ENCODE measurements at places on chromosomes 2 and 18.

GRCh38 chr2:11387843-11388242 lies 43.4 kb upstream of the ROCK2 start:
- no peak for DNase-seq

DNA sequence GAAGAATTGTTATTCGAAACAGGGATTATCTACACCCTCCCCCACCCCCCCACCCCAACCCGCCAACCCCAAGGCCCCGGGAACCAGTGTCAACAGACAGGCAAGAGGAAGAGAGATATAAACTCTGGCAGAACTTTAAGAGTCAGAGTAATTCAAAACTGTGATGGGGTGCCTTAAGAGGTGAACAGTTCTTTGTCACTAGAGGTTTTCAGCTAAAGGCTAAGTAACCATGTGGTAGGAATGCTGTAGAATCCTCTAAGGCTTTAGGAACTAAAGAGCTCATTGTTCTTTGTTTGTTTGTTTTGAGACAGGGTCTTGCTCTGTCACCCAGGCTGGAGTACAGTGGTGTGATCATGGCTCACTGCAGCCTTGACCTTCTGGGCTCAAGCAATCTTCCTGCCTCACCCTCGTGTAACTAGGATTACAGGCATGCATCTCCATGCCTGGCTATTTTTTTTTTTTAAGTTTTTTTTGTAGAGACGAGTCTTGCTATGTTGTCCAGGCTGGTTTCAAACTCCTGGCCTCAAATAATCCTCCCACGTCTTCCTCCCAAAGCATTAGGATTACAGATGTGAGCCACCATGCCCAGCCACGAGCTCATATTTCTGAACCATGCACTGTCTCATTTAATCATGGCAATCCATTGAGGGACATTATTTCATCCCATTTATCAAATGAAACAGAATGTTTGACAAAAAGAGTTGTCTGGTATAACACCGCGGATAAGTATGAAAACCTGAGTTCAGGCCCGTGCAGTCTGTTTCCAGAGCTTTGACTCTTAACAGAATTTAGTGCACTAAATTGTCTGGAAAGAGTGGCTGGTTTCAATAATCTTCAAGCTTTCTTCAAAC lies 20.8 kb upstream of the TMEM17 start:
- DNase-seq = no peak

GRCh38 chr2:39708003-39708402 lies 42.3 kb downstream of the TMEM178A start:
- no peak for DNase-seq

DNA sequence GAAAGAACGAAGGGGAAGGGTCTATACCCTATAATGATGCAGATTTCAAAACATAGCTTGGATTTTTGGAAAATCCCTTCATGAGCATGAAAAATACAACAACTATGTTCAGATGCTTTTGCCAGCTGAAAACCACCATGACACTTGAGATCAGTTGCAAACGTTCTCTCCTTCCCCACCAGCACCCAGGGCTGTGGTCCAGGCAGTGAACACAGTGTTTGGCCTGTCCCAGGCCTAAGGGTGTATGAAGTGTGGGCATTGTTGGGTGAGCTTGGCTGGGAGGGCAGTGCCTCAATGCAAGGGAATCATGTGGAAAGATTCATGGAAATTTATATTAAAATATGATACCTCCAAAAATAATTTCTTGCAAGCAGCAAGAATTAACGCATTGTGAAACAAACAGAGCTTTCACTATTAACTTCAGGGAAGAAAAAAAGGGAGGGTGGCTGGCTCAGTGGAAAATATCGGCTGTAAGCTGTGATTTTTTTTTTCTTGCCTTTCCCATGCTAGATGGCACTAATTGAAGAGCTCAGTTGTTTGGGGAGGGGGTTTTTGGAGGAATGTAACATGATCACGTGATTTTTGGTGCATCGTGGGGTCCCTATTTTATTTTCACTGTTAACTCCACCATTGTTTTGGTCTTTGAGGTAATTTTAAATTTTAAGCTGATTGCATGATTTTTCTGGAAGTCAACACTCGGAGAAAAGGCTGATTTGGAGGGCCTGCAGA lies 52.0 kb downstream of the CDC42EP3 start:
- no peak for DNase-seq

DNA sequence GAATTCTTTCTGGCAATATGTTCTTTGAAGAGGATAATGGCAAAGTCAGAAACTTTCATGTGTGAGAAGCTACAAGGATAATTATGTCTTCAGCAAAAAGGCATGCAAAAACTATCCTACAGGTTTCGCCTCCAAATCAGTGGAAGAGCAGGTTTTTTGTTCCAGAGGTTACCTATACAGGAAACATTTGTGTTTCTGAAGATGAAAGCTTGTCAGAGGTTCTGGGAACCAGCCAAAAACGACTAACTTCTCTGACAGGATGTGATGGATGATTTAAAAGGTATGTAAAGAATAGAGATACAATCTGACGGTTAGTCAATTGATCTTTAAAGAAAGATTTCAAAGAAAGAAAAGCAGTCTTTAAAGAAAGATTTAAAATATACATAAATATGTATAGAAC lies 37.6 kb downstream of the RND3 start:
- DNase-seq = no peak

DNA sequence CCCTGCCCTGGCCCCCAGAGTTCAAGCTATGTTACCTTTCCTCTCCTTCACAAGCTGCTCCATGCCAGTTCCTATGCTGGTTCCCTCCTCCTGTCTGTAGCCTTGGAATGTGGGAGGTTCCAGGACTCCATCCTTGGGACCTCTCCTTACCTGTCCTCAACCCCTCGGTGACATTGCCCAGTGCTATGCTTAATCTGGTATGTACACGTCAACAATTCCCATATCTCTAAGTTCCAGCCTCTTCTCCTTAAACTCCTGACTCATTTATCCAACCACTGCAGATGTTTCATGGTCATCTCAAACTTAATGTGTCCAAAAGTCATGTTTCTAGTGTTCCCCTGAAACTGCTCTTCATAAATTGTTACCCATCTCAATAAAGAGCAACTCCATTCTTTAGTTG lies 160.8 kb downstream of the TNS1 start:
- no peak for DNase-seq

DNA sequence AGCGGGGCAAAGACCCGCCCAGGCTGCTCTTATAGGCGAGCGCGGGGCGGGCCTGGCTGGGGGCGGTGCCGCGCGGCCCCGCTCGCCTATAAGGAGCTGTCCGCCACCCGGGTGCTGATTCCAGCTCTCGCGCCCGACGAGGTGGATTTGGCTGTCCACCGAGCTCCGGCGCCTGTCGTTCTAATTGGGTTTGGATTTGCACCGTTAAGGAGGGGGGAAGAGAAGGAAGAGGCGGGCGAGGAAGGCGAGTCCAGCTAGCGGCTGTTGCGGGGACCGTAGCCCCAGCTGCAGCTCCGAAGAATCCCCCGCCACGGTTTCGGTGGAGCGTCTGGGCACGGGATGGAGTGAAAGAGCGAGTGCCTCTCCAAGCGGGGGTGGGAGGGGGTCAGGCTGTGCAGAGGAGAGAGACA lies at the start of gene CNTNAP5:
Gene CNTNAP5 (plus strand): TSS at position 117 of the 410 bp plus-strand sequence. CDS start 364 bp downstream, outside the sequence.
- DNase-seq = no peak

- no peak for DNase-seq
These were observed 185.2 kb upstream of the EPC2 start for GRCh38 chr2:148459377-148459778.

DNA sequence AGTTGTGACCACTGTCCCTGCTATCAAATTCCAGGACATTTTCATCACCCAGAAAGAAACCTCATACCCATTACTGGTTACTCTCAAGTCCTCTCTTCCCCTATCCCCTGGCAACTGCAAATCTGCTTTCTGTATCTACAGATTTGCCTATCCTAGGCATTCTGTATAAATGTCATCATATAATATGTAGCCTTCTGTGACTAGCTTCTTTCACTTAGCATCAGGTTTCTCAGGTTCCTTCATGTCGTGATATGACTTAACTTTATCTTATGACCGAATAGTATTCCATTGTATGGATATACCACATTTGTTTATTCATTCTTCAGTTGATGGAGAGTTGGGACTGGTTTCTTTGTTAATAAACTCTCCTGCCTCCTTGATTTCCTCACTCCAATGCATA lies 60.5 kb downstream of the PMAIP1 start:
- DNase-seq = no peak

- no peak for DNase-seq
These were observed 800 bp downstream of the TTC21B start for GRCh38 chr2:165952741-165953211.

GRCh38 chr2:215607766-215608165 lies 171.9 kb upstream of the FN1 start:
- no peak for DNase-seq

GRCh38 chr2:143433251-143433650 lies 304.0 kb downstream of the ARHGAP15 start:
- DNase-seq = no peak

Measured in SK-N-MC (cell line).